NCI-H1417 treated with DMSO at 0.1 percent for 48 hours (cell line): ENCODE measurements at places on chromosomes 12 and 14.
A peak's percentile ranks its signal among the peaks of the same experiment; 100 is the strongest.

DNA sequence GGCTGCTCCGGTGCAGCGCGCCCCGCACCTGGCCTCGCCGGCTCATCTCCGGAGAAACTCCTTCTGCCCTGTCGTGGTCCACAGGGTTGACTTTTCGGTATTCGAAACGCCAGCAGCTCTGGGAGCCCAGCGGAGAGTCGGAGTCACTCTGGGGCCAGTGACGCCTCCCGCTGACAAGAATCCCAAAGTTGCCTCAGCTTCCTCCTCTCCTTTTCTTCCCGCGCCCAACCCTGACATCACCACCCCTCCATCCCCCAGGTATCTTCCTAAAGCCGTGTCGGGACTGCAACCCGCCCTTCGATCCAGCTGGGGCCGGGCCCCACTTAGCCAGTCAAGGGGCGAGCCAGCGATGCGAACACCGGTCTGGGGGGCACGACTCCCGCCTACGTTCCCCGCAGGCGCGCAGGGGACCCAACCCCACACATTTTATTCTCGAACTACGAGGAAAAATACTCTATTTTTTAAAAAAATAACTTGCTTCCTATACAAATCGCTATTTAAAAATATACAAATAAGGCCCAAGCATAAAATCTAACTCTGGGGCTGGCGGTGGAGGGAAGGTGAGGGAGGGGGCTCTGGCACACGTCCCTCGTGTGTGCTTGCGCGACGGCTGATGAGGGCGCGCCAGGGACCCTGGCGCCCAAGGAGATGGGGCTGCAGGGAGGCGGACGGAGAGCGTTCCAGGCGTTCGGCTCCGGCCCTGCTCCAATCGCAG lies 2.1 kb downstream of the NKX2-8 start:
- DNase-seq, result no peak

DNA sequence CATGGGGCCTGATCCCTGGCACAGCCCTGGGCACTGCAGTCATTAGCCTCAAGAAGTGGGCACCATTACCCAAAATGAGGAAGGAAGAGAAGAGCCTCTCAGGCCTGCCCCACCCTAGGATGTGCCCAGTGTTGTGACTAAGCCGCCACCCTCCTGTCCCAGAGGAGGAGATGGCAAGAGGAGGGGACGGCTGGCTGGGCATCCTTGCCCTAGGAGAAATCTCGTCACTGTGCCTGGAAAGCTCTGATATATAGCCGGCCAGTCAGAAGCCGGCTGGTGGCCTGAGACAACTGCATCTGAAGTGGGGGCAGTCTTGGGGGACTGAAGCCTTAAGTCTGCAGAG lies 115.2 kb downstream of the LGMN start:
- no peak for DNase-seq

DNA sequence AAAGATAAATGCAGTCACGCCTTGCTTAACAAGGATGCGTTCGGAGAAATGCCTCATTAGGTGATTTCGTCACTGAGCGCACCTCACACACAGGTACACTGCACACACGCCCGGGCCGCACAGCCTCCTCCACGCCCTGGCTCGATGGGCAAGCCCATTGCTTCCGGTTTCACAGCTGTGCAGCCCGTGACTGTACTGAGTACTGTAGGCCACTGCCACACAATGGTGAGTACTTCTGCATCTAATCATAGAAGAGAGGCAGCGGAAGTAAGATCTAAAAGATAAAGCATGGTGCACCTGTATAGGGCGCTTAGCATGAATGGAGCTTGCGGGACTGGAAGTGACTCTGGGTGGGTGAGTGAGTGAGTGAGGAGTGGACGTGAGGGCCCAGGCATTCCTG lies 4.3 kb downstream of the RIMBP2 start:
- DNase-seq, result no peak

GRCh38 chr12:75184516-75184915 lies 25.1 kb downstream of the KCNC2 start:
- DNase-seq, result peak; percentile 74

DNA sequence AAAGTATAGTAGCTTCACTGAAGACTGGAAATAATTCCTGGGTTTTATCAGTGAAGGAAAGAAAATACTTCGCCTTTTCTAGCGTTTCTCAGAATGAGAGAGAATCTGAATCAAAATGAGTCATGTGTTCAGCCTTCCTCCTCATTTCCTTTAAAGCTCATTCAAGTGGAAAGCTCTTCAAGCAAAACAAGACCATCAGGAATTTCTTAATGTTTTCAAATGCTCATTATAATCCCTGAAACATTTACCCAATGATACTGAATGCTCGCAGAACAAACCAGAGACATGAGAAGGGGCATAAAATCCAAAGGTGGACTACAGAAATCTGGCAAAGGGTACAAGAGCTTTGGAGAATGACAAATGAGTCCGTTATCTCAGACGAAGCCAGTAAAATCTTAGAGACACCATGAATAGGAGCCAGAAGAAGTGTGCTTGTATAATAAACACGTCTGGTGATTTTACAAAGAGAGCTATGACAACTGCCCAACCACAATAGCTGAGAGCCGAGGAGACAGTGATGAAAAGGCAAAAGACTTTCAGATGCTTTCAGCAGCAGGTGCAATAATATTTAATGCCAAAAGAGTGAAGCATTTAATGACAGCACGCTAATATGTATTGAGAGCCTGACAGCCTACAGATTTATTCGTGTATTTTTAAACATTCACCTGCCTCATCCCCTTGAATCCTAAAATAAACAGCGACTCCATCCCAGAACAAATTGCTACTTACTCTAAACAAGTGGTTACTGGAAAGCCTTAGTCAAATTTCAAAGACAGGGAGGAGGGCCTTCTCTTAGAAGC lies 19.0 kb downstream of the SPRING1 start:
- DNase-seq, result peak; percentile 88

GRCh38 chr14:31884776-31885379 lies 192.2 kb upstream of the ARHGAP5 start:
- no peak for DNase-seq

- DNase-seq, result no peak
Measured at GRCh38 chr12:21751517-21751916, 23.0 kb downstream of the KCNJ8 start.

GRCh38 chr12:124939079-124939420 lies 24.6 kb upstream of the UBC start:
- no peak for DNase-seq

- DNase-seq, result no peak
Measured at GRCh38 chr14:104333646-104334423, 195.4 kb downstream of the KIF26A start.

DNA sequence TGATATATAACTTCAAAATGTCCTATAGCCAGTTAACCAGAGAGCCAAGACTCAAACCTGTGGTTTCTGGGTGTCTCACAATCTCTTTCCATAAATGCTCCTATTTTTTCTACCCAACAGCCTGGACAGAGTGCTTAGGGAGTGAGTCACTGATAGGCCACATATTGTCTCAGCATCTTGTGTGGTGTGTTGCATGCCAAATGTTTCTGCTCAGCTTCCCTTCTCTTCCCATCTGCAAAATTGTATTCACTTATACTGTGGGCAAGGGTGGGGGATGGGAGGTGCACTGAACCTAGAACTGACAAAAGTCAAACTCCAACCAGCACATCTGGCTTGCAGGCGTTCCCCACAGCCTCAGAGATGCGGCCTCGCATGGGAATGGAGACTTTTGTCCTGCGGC lies 123.3 kb downstream of the KCNA5 start:
- DNase-seq, result no peak

DNA sequence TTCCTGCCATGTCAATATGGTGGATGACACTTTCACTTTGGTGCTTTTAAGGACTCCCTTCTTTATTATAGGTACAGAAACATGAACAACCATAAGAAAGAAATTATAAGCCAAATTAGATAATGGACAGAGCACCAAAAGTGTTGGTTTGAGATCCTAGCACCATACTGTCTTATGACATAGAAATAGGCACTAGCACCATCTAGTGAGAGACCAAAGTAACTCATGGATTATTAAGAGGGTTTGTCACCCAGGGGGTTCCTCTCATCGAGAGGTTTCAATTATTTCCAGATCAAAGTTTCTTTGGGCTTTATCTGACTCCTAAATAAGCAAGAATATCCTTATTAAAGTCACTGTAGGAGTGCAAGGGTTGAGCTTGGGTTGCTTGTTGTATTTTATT lies 153.0 kb upstream of the DIO2 start:
- peak; percentile 7 for DNase-seq

GRCh38 chr12:22215467-22216253 lies 118.8 kb downstream of the ST8SIA1 start:
- no peak for DNase-seq

- DNase-seq, result no peak
Measured at GRCh38 chr12:65560286-65560685, 264.0 kb upstream of the HMGA2 start.

DNA sequence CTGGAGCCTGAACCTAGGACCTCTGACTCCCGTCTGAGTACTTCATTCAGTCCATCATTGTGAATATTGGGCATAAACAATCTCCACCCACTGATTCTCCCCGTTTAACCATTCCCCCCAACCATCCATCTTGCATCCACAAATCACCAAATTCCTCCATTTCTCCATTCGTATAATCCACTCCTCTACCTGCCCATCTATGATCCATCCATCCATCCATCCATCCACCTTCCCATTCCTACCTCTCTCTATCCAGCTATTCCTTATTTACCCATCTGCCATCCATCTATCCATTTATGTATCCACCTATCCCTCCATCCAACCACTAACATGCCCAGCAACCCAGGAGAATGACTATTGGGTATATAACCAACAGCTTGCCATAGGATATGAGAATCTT lies 87.5 kb downstream of the CALM1 start:
- no peak for DNase-seq

DNA sequence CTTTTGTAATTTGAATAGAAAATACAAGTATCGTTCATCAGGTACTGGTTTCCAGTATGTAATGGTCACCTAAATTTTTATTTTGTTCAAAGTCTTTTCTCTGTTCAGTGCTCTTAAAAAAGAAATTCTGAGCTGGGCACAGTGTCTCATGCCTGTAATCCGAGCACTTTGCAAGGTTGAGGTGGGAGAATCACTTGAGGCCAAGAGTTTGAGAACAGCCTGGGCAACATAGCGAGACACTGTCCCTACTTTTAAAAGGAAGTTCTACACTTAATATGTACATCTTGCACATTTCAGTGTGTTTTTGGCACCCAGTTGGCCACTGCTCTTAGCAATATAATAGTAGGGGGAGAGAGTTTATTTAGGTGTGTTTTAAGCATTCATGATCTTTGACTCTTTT lies 27.9 kb downstream of the PCNX1 start:
- DNase-seq, result no peak

DNA sequence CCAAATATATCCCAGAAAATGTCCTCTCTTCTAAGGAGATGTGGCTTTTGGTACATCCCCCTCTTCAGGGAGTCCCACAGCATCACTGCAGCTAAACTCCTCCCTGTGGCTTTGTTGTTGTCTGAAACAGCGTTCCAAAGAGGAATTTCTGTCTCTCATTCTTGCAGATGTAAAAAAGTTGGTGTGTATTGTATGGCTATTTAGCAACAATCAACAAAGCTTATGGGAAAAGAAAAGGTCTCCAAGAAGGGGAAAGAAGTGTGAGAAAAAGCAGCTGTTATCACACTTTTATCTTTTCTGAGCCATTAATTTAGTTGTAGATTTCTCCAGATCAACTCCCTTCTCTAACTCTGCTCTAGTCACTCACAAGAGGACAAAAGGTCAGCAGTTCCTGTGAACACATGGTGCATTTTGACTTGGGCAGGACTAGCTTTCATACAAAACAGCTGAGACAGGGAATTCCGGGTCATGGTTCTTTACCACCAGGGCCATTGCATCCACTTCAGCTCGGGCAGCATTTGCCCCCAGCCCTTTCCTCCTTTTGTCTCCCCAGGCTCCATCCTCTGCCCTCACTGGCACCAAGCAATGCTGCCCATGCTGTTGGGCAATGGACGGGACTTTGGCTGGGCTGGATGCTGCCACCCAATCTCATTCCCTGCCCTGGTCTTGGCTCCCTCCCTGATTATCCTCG lies 184.7 kb downstream of the TMX1 start:
- no peak for DNase-seq

DNA sequence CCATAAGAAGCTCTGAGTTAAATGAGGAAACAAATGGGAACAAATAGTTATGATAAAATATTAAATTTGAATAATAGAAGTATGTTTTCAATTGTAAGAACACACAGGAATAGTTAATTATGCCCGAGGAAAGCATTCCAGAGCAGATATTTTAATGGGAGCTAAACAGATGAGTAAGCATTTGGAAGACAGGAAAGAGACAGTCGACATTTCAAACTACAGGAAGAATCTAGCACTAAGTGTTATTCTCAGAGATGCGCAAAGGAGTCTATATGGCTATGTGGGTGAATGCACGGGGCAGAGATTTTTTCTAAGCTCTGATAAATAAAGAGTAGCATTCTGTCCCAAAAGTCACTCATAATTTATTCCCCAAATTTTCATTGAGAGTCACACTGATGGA lies 64.5 kb upstream of the SSTR1 start:
- no peak for DNase-seq

DNA sequence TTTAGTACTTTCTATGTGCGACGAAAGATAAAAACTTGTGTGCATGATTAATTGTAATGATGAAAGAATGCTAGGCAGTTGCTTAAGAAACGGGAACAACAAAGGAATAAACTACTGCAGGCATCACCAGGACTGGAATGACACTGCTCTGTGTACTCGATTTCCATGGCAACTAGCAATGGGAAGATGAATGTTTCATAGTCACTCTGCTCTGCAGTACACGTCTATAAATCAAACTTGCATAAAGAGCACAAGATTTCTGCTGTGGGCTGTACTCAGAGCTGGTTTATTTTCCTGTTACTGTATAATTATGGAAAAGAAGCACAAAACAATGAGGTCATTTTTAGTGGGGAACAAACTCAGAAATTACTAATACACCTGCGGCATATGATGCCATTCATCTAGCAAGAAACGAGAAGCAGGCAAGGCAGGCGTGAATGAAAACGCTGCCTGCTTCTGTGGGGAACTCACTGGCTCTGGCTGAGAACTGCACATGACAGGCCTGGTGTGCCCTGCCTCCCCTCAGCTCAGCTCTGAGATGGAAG lies 41.8 kb downstream of the EFCAB11 start:
- DNase-seq, result peak; percentile 64

GRCh38 chr12:93978553-93978952 lies 169.8 kb upstream of the PLXNC1 start:
- no peak for DNase-seq

- DNase-seq, result no peak
Measured at GRCh38 chr12:22396735-22397134, 62.2 kb upstream of the ST8SIA1 start.

GRCh38 chr12:53166837-53167236 lies 13.7 kb upstream of the ZNF740 start:
- no peak for DNase-seq

GRCh38 chr12:14239935-14240872 lies 125.3 kb upstream of the ATF7IP start:
- no peak for DNase-seq

GRCh38 chr12:54232790-54233189 lies 44.0 kb upstream of the SMUG1 start:
- no peak for DNase-seq

GRCh38 chr12:98532687-98533304 lies 17.4 kb downstream of the TMPO start:
- no peak for DNase-seq

GRCh38 chr14:58942516-58942915 lies 246.0 kb upstream of the DAAM1 start:
- DNase-seq, result no peak
